ENCODE measurements at places on chromosomes 4 and X.

DNA sequence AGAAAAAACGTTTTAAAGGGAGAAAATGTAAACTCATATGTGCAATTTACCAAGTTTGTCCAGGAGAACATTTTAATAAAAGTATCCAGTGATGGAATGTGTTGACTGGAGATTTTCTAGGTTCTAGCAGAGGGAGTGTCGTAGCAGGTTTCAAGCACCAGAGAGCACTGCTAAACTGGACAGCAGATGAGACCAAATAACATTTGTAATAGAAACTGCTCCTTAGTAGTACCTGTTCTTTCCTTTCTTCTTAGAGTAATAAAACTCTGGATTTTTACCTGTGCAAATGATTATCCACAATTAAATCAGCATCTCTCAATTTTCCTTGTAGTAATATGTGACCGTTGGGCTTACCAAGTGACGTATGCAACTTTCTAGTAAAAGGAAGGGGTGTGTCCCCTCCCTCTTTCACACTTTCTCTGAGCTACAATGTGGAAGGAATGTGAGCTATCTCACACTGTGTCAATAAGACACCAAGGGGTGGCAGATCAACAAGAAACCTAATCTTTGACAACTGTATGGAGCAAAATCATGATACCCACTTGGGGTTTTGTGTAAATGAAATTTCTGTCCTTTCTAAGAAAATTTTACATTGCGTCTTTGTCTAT is 9.5 kb downstream of the HPGDS start:
- peak; percentile 71 for DNase-seq

DNA sequence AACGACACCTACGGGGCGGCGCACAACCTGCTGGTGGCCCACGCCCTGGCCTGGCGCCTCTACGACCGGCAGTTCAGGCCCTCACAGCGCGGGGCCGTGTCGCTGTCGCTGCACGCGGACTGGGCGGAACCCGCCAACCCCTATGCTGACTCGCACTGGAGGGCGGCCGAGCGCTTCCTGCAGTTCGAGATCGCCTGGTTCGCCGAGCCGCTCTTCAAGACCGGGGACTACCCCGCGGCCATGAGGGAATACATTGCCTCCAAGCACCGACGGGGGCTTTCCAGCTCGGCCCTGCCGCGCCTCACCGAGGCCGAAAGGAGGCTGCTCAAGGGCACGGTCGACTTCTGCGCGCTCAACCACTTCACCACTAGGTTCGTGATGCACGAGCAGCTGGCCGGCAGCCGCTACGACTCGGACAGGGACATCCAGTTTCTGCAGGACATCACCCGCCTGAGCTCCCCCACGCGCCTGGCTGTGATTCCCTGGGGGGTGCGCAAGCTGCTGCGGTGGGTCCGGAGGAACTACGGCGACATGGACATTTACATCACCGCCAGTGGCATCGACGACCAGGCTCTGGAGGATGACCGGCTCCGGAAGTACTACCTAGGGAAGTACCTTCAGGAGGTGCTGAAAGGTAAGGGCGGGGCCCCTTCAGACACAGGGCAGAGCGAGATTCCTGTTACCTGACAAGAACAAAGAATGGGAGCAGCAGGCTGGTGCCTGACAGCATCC is 11.7 kb downstream of the RPL9 start:
- DNase-seq: peak; percentile 49

DNA sequence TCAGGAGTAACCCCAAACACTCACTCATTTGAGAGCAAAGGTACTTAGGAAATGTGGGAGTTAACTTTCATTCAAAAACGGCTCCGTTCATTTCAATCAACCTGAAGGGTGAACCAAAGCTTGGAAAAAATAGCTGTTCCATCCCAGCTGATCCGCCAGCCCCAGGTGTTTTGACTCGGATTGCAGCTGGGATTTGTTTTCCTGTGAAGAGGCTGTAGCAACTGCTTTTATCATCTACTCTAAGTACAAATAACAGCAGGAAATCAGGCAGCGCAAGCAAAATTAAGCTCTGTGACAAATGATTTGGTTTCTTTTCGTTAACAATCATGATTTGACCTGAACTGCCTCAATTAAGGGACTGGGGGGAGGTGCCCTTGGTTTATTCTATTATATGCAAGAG is 154.7 kb downstream of the BEND2 start:
- DNase-seq: peak; percentile 5

GRCh38 chr4:85152480-85152879 is 186.0 kb upstream of the WDFY3 start:
- DNase-seq: no peak

GRCh38 chr4:82712561-82712960 is 86.0 kb downstream of the SCD5 start:
- DNase-seq: no peak

- no peak for DNase-seq
These were observed 95.4 kb upstream of the PSAPL1 start for GRCh38 chr4:7530082-7530481.

DNA sequence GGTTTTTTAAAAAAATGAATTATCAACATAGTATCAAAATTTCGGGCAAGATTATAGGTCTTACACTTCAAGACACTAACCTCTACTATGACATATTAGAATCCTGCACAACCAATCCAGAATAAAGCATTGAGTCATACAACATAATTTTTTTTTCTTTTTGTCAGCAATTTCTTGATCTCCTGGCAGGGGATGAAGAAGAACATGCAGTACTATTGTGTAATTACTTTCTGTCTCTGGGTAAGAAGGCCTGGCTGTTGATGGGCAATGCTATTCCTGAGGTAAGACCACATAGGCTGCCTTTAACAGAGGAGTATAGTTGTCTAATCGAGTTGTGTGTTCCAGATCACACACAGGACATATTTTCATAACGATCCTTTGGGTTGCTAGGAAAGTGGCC is 67.5 kb downstream of the FBXL5 start:
- DNase-seq: no peak

DNA sequence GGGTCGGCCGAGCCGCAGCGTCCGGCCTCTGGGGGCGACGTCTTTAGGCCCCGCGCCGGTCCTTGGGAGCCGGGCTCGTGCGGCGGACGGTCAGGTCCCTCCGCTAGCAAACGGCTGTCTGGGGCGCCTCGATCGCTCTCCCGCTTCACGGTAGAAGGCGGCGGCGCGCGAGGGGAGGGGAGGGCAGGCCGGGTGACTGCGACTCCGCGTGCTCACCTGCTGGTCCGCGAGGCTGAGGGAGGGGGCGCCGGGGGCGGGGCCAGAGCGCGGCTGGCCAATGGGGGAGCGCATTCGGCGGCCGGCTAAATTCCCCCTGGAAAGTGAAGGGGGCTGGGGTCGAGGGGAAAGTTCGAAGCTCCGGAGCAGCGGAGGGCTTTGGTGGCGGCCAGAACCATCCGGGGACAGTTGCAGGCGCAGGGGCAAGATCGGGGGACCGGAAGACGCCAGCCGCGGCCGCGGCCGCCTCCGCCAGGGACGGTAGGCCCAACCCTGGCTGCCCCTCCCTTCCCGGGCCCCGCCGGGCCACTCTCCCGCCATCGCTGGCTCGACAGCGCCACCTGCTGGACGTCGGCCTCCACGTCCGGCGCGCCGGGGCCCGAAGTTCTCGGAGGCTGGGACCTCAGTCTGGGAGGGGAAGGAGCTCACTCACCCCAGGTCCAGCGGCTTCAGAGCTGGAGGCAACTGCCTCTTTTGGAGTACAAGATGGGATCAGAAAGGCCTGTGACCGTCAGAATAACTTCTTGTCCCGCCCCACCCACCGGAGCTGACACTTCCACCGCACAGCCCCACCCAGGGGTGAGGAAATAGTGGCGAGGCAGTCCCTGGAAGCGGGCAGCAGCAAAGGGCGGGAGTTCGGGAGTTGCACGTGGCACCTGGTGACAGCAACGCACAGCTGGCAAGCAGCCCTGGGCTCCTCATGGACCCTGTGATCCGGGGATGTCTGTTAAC is 49.9 kb downstream of the ELF4 start:
- peak; percentile 85 for DNase-seq

GRCh38 chrX:22922961-22923360 is 76.8 kb upstream of the DDX53 start:
- no peak for DNase-seq

GRCh38 chrX:44101281-44101680 is 128.1 kb upstream of the NDP start:
- no peak for DNase-seq

GRCh38 chr4:79249881-79250503 is 75.9 kb downstream of the NAA11 start:
- no peak for DNase-seq

- peak; percentile 6 for DNase-seq
These were observed 1.9 kb downstream of the ARHGAP6 start for GRCh38 chrX:11663875-11664210.

GRCh38 chr4:1682860-1683259 is 1.3 kb downstream of the FAM53A start:
- DNase-seq: peak; percentile 52

DNA sequence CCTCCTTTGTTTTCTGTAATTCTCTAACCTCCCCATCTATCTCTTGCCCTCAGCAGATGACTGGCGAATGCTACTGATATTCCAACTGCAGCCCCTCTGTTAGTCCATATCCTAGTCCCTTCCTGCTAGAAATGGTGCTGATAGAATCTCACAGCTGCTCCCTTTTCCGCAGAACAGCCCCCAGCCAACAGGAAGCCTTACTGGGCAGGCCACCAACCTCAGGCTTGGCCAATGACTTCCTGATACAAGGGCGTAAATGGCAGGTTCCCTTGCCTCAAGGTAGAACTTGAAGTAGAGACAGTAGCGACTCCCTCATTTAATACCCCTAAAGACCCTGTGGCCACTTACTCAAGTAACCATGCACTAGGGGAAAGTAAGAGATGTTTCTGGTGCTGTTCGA is 26.7 kb upstream of the SLC2A9 start:
- DNase-seq: no peak

- DNase-seq: no peak
These were observed 36.8 kb upstream of the TMEM184C start for GRCh38 chr4:147580396-147580795.

DNA sequence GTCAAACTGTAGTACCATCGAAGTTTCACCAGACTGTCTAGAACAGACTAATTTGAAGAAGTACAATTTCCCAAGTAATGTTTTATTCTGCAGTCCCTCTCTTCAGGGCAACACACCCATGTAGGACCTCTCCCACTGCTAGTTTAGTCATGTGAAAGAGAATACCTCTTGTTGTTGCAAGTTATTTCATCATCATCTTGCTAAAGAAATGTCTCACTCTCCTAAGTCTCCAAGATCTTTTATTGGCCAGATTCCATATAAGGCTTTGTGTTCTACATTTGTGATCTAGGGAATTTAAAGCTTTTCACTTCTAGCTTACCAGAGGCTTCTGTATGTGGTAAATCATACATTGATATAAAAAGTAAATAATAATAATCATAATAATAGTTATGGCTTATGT is 745.3 kb upstream of the MAGEB2 start:
- no peak for DNase-seq

GRCh38 chr4:6405397-6405706 is 67.1 kb downstream of the PPP2R2C start:
- DNase-seq: peak; percentile 56

DNA sequence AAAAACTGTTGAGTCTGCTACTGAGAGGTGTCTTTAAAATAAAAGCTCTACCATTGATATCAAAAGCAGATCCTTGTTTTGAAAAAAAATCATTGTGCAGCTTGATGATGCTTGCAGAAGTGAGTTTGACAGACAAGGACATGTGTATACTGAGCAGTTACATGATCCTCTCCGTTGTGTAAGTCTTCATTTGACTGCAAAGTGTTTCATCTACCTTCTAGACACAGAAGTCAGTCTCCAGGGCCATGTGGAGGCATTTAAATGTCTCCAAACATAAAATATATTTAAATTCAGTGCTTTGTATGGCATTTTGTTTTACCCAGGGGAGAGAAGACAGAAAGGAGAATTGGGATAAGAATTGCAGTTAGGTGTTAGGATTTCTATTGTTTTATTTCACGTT is 107.8 kb upstream of the MYOZ2 start:
- no peak for DNase-seq

DNA sequence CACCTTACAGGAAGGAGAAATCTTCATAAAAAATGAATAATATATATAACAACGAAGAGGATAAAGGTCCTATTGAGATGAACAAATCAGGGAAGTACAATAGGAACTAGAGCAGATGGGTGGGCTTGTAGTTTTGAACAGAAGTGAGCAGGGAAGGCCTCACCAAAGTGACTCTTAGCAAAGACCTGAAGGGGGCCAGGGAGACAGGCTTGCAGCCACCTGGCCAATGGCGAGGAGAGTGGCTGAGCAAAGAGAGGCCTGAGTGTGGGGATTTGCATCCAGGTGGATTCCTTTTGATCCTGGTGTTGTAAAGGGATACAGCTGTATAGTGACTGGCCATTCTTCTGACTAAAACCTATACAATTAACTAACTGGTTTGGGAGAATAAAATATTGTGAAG is 354.1 kb downstream of the CAMK2D start:
- peak; percentile 24 for DNase-seq

GRCh38 chrX:39204353-39204752 is 403.1 kb downstream of the MID1IP1 start:
- DNase-seq: no peak

DNA sequence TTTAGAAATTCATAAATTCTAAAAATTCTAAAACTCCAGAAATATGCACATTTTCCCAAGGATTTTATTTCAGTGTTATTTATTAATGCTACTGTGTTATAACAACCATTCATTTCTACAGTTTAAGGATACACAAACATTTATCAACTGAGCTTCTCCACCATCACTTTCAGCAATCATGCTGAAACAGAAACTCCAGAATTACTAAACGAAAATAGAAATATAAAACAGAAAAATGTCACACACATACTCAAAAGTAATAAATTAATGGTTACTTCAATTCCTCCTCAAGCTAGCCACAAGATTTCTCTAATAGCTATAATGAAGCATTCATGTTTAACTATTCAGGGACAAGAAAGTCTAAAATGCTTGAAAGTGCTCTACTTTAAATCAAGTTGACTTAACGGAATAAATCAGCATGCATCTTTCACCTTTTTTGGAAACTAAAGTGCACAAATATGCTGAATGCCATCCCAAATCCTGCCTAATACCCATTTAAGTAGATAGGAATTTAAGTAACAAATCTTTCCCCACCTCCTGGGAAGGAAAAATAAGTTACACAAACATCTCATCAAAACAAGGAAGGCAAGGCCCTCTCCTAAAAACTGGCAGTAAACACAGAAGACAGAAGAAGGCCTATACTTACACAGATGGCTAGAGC is 563 bp downstream of the FAM13A start:
- DNase-seq: no peak

GRCh38 chrX:71366674-71367256 is 608 bp downstream of the TAF1 start:
- DNase-seq: peak; percentile 28

DNA sequence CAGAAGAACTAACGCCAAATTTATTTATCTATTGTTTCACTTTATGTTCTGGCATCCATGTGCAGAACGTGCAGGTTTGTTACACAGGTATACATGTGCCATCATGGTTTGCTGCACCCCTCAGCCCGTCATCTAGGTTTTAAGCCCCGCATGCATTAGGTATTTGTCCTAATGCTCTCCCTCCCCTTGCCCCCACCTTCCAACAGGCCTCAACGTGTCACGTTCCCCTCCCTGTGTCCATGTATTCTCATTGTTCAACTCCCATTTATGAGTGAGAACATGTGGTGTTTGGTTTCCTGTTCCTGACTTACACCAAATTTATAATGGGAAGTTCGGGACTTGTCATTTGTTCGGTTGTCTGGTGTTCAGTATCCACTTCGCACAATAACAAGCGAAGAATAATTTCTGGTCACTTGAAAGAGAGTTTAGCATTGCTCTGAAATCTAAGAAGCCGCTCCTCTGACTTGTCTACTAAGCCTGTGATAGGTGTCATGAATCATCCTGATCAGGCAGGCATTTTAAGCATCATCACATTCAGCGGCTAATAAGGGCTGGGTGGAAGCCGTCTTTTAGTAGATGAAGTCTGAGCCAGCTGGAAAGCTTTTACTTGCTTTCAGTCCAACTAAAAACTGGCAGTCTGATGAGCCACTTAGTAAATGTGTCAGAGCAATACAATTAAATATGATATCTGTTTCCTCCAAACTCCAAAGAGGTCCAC is 1065.7 kb upstream of the PABPC4L start:
- no peak for DNase-seq

All from neural progenitor cell (in vitro differentiated cells).